ENCODE measurements at places on chromosomes 2 and 18. TPM values are rescaled to one million over a fixed set of nuclear protein-coding genes. Genes with fewer than 3 reads are reported as not detected.

DNA sequence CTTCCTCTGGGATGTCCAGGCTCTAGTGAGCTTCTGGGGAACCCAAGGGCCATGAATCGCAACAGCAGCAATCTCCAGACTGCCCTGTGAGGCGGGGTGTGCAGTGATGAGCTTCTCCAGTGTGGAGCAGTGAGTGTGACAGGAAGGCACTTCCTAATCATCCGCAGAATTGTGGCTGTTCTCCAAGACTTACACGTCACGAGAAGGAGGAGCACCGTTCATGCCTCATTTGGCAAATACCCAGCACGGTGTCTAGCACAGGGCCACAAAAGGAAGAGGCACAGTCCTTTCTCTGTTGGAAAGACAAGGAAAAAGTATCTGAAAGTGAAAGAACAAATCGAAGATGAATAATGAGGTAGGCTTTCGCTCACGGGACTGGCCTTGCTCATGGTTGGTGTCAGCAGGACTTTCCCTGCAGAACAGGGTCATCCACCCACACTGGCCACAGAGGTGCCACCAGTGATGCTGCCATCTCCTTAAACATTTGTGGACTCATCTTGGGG, 125.1 kb upstream of the HAAO start:
- DNase-seq: no peak

DNA sequence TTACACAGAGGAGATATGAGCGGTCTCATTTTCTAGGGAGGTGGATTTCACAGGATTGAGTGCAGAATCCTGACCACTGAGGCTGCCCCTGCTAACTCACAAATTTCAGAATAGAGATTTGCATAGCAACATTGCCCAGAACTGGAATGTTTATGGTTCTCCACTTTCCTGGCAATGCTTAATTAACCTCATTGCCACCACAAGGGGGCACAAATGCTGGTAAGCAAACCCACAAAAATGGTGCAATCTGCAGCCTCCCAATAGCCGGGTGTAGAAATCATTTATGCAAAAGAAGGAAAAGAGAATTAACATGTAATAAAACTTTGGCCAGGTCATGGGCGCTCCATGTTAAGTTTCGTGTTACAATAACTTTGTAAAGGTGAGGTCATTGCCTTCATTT, 112.4 kb downstream of the CYRIA start:
- DNase-seq: peak; percentile 18

DNA sequence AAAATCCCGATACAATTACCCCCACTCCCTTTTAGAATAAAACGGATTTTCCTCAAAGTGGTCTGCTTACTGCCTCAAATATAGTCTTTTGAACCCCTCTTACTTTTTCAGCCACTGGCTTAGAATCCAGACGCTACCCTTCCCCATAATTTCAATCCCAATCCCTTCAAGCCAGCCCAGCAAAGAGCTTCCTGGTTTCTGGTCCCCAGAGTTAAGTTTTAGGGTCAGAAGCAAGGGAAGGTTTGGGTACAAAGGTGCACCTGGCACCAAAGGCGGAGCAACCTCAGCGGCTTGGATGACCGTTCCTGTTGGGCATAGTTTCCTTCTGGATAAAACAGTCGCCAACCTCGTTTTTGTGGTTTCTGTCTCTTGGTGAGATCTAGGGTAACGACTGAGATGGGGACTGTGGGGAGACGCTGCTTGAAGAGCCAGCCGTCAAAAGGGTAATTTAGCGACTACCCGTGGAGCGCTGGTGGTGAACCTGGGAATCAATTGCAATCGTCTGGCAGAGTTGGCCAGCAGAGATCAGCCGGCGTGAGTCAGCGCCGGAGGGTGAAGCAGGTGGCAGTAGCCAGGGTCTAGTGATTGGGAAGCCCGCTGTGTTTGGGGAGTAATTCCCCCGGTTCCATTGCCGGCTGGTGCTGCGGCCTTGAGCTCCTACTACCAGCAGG, 1.6 kb downstream of the FEV start:
- no peak for DNase-seq

DNA sequence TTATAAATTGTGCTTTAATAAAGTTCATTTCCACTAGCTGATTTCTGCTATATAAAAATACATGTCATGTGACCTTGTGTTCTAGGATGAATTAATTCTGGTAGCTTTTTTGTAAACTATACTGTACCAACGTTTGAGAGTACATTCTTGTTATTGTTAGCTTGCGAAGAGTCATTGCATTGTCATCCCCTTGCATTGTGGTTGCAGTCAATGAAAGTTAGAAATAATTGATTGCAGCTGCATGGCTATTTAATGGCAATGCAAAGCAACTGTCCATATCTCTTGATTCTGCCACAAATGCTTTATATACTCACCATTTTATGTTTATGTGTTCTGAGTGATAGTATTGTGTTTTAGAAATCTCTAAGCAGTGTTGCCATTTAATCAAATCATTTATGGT, 91.6 kb downstream of the ZNF407 start:
- no peak for DNase-seq

UGT1A8 gene
- total RNA-seq: not detected

KCNJ3 gene
- total RNA-seq: not detected

Data from glomerular endothelial cell (primary cell).